ENCODE measurements at places on chromosomes 13 and 19.

- DNase-seq, result no peak
Observed at GRCh38 chr19:722553-723101, 13.9 kb downstream of the PALM start.

DNA sequence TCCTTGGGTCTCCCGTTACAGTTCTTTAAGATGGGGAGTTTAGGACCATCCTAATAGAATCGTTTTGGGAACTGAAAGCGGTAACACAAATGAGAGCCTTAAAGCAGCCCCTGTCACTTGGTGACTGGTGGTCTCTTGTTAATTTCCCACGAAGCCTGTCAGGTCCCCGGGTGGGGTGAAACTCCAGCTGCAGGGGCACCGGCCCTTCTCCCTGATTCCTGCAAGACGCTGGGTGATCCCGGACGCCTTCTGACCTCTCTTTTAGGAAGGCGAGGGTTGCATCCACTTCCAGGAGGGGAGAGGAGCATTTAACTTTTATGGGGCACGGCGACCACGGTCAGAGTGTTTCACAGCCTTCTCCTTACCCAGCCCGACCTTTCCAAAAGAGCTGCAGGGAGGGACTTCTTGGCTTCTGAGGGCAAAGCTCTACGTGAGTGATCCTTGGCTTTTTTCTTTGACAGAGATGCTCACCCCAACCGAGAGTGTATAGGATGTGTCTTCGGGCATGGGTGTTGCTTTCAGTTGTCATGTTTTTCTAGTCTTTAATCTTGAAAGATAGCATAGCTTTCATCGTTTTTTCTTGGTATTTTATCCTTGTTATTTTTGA lies 688 bp downstream of the ZNF225 start:
- no peak for DNase-seq

DNA sequence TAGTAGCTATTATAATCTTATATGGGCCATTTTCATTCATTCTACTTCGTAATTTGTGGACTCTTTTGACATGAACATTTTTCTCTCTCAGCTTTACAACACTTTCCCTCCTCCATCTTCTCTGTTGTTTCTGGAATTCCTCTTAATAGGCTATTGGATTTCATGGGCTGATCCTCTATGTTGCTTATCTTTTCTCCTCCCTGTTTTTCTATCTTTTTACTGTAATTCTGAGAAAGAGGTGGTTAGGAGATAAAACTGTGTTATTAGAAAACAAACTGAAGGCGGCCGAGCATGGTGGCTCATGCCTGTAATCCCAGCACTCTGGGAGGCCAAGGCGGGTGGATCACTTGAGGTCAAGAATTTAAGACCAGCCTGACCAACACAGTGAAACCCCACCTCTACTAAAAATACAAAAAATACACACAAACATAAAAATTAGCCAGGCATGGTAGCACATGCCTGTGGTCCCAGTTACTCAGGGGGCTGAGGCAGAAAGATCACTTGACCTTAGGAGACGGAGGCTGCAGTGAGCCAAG lies 188.1 kb downstream of the UGGT2 start:
- no peak for DNase-seq

GRCh38 chr19:1227304-1228054 lies 10.3 kb downstream of the CBARP start:
- DNase-seq, result no peak

- no peak for DNase-seq
Observed at GRCh38 chr19:372306-372890, 27.8 kb upstream of the MIER2 start.

GRCh38 chr19:10478476-10478875 lies 24.7 kb downstream of the KEAP1 start:
- DNase-seq, result no peak

DNA sequence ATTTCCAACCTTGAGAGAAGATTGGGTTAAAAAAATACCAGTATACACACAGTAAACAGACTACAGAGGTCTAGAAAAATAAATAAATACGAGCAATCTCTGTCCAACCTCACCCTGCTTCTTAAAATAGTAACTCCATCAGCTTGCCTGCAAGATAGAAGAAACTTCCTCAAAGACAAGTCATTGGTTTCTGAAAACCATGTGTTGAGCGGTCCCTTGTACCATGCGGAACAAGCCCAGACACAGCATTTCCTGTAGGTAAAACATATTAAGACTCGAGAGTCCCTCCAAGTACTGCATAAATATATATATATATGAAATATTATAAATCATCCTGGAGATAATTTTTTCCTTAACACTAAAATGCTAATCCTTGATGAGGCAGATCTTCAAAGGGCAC lies 157.4 kb downstream of the MZT1 start:
- DNase-seq, result no peak

DNA sequence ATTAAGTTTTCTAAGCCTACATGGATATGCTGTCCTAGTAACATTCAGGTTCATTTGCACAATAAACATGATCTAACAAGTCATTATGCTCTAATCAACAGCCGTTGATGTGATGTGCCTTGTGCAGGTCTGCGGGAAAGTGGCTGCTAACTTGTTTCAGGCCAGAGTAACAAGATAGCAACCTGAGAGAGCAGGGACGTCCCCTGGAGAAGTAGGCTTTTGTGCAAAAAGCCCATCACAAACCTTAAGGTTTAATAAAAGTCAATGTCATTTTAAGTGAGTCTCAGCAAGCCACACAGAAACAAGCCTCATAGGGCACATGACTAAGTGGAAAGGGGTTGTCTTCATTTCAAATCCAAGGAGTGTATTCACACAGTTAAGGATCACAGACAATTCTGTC lies 17.6 kb downstream of the FOXO1 start:
- DNase-seq, result no peak

GRCh38 chr13:39052944-39053343 lies 14.7 kb downstream of the NHLRC3 start:
- no peak for DNase-seq

DNA sequence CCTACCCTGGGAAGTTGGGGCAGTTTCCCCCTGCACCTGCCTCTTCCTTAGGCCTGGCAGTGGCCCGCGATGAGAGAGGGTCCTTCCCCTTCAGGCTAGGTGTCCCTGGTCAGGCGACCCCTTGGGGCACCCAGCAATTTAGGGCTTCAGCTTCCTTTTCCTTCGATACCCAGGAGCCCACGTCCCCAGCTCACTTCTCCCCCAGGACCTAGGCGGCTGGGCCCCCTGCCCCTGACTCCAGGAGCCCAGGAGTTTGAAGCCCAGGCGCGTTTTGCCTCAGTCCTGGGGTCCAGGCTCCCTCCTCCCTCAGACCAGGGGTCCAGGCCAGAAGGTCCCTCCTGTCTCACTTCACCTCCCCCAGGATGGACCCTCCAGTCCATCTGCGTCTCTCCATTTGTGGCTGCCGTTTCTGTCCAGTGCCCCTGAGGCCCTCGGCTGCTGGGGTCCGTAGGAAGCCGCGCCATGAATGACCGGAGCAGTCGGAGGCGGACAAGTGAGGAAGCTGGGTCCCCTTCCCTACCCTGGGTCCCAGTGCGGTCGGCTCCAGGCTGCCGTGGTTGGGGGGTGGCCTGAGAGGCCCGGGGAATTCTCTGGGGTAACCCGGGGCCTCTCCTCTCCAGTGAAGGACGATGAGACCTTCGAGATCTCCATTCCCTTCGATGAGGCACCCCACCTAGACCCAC lies 714 bp downstream of the CCDC106 start:
- DNase-seq, result no peak

DNA sequence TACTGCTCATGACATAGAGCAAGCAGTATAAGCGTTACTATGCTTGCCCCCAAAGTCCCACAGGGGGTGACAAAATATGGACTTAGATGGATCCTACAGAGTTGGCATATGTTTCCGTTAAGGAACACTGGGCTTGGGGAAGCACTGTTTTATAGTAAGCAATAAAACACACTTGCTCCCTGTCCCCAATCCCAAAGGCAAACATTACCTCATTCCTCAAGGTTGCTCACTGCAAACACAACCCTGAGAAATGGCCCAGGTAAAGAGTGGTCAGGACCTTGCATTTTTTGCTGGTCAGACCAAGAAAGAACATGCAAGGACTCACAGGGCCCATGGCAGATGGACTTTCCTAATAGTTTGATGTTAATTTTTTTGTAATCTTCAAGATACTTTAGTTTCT lies 32.3 kb downstream of the UGGT2 start:
- no peak for DNase-seq

DNA sequence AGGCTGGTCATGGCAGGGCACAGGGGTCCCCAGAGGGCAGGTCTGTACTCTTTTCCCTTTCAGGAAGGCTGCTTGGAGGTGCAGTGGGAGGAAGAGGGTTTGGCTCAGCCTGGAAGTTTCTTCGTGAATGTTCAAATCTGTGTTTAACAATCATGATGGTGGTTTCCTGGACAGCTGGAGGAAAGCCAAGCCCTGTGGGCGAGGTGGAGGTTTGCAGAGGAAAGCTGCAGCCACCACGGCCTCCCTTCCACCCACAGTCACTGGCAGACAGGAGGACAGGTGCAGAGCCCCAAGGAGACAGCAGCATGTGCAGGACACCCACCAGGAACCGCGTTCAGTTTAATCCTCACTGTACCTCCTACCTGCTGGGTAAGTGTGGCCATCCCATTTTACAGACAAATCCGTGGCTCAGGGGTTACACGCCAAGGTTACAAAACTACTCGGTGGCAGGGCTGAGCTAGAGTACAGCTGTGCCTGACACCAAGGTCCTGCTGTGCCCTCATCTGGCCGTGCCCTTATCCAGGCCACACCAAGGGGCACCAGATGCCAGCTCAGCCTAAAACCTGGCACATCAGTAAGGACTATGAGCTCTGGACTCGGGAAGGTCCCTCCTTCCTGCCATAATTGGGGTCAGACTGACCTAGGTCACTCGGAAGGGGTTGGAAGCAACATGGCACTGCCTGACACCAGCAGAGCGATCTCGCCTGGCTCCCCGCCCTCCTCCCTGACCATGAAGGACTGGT lies 34.1 kb downstream of the SUGP2 start:
- no peak for DNase-seq

- DNase-seq, result no peak
Observed at GRCh38 chr13:40185414-40185813, 481.0 kb downstream of the FOXO1 start.

DNA sequence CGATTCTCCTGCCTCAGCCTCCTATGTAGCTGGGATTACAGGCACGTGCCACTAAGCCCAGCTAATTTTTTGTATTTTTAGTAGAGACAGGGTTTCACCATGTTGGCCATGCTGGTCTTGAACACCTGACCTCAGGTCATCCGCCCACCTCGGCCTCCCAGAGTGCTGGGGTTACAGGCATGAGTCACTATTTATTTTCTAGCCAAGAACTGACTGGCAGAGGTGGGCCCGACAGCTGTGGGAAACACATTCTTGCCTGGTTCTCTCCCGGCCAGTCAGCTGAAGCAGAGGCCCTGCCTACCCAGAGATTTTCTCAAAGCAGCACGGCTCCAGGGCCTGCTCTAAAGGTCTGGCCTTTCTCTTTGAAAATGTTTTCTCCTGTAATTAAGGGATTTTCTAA lies 108.0 kb downstream of the KCTD15 start:
- DNase-seq, result no peak

GRCh38 chr13:27928805-27929753 lies 9.3 kb downstream of the PDX1 start:
- DNase-seq, result no peak

- DNase-seq, result no peak
Observed at GRCh38 chr19:677601-678436, 1.6 kb downstream of the FSTL3 start.

DNA sequence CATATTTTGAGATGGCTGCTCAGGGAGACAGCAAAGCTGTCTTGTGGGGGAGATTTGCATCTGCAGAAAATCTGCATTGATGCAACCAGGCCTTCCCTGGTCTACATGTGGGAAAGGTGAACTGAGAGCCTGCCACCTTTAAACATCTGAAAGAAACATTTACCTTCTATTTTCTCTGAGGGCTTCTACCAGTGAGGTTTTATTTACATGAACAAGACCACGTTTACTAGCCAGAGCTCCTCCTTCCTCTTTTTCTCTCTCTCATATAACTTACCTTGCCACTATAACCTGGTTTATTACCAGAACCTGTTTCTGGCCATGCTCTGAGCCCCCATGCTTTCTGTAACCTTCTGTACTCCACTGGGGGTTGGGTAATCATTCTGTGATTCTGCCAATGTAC lies 14.4 kb upstream of the RUBCNL start:
- no peak for DNase-seq

GRCh38 chr13:48411841-48412531 lies 927 bp downstream of the LPAR6 start:
- DNase-seq, result no peak

DNA sequence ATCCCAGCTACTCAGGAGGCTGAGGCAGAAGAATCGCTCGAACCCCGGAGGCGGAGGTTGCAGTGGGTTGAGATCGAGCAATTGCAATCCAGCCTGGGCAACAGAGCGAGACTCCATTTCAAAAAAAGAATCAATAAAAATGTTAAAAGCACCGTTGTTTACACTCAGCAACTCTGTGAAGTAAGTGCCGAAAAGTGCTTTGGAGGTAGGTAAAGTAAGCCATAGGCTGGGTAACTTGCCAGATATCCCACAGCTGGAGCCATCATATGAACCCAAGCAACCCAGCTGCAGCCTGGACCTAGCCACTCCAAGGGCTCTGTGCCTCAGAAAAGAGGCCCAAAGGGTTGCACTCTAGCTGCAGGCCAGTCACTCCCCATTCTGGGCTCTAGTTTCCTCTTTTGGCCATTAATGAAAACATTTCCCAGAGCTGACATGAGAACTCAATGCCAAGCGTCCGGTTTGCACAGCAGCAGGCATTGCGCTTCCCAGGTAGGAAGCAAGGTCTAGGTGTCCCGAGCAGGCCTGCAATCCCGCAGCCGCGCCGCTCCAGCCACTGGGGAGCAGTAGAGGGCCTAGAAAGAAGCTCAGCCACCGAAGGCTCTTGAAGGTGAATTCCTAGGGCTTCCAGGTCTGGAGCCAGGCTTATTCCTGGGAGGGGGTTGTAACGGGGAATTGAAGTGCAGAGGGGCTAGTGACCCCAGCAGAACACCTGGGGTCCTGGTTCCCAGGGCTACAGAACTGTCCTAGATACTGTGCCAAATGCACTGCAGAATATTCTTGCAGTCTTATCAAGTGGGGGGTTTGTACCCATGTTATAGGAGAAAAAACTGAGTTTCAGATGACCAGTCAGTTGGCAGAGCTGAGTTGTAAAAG lies 4.1 kb upstream of the CD79A start:
- DNase-seq, result peak; percentile 66

DNA sequence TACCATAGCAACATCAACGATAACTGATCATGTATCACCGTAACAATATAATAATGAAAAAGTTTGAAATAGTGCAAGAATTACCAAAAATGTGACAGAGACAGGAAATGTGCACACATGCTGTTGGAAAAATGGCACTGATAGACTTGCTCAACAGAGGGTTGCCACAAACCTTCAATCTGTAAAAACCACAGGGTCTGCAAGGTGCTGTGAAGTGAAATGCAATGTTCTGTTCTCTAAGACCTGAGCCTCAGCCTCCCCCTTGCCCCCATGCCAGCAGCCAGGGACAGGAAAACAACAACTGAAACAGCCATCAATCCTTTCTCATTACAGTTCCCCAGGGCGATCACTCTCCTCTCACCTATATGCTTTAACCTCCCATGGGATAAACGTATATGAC lies 88.4 kb downstream of the USP12 start:
- no peak for DNase-seq

GRCh38 chr13:20566468-20566897 lies 474 bp upstream of the IFT88 start:
- no peak for DNase-seq

- DNase-seq, result no peak
Observed at GRCh38 chr13:24159357-24159756, 1.2 kb upstream of the SPATA13 start.

Data from stimulated activated naive CD8-positive, alpha-beta T cell treated with anti-CD3 and anti-CD28 coated beads, Interleukin-15, amount 100 ng/mL, for 72 hours (primary cell).